ENCODE measurements at places on chromosomes 13 and 19.
A peak's percentile ranks its signal among the peaks of the same experiment; 100 is the strongest.

- no peak for DNase-seq
Measured at GRCh38 chr19:46818812-46819211, 30.4 kb upstream of the SLC1A5 start.

GRCh38 chr19:16470911-16471811 is 609 bp downstream of the EPS15L1 start:
- DNase-seq, result no peak

DNA sequence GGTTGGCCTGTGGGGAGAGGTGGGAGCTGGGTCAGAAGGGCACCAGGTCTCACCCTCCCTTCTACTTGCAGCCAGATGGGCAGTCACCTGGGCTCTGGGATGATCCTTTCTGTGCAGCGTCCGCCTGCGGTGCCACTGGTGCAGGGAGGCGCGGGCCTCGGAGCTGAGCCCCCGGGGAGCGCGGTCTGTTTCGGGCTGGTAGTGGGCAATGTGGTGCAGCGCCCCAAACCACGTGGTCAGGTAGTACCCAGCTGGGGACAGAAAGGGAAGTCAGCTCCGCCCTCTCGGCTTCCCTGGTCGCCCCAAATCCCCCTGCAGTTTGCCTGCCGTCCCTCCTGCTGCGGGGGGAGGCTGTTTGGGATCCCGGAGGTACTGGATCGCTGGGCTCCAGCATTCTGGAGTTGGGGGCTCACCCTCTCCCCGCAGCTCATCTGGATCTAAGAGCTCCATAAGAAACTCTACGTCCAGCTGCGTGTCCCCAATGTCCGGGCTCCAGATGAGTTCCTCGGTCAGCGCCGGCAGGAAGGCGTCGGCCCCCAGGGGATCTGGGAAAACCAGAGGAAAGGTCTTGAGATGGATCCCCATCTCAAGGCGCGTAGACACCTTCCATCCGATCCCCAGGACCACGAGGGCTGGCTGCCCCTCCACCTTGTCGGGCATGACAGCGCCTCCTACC is 8.8 kb downstream of the RINL start:
- DNase-seq, result peak; percentile 48

DNA sequence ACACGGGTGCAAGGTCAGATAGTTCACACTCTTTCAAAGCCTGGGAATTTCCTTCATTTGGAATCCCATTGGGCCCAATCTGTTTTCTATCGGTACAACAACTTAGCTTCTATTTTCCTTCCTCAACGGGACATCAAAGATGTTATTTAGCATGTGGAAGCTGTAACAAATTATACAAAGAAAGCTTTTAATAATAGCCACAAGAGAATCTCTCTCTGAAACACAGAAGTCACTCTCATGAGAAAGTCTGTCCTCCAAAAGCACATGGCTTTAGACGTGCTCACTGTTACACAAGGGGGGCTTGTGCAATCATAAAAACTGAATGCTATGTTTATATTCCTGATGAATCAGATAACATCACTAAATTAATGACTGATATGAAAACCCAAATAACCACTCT is 28.9 kb upstream of the CYSLTR2 start:
- DNase-seq, result no peak

- DNase-seq, result no peak
Measured at GRCh38 chr13:100470866-100471505, 117.6 kb downstream of the GGACT start.

Measured in stimulated activated naive B cell treated with anti-CD40 and anti-IgM and Interleukin-4, amounts not matched to agents 10 μg/mL and 1 μg/mL and 100 μg/mL, for 72 hours (primary cell).